Activated CD8-positive, alpha-beta T cell treated with anti-CD3 and anti-CD28 coated beads for 36 hours (primary cell): ENCODE measurements at places on chromosomes 7 and 10.
A peak's percentile ranks its signal among the peaks of the same experiment; 100 is the strongest.

DNA sequence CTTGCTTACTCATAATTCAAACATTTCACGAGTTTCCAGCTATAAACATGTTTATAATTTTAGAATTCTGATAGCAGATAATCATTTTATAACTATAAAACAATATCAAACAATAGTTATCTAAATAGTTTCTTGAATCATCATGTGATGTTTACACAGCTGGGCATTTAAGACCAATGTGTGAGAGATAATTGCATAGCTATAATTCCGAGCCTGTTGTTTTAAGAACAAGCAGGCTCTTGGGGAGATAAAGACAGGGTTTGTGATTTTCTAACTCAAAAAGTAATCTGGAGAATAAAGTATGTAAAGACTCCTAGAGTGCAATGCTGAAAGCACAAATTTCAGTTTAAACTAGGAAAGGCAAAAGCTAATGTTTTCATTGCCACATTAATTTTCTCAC lies 331.2 kb downstream of the LRRTM3 start:
- no peak for DNase-seq

- no peak for DNase-seq
These were observed 563 bp upstream of the UTF1 start for GRCh38 chr10:133229265-133230043.

- DNase-seq: peak; percentile 35
These were observed 13.9 kb upstream of the PSAP start for GRCh38 chr10:71864911-71865361.

- no peak for DNase-seq
These were observed 55.7 kb upstream of the RELN start for GRCh38 chr7:104045183-104045582.

- DNase-seq: no peak
These were observed 10.7 kb upstream of the AKR1B1 start for GRCh38 chr7:134469622-134470021.

GRCh38 chr10:50937230-50937907 lies 51.9 kb upstream of the A1CF start:
- no peak for DNase-seq

GRCh38 chr7:101614939-101615302 lies 14.2 kb downstream of the MYL10 start:
- DNase-seq: no peak

DNA sequence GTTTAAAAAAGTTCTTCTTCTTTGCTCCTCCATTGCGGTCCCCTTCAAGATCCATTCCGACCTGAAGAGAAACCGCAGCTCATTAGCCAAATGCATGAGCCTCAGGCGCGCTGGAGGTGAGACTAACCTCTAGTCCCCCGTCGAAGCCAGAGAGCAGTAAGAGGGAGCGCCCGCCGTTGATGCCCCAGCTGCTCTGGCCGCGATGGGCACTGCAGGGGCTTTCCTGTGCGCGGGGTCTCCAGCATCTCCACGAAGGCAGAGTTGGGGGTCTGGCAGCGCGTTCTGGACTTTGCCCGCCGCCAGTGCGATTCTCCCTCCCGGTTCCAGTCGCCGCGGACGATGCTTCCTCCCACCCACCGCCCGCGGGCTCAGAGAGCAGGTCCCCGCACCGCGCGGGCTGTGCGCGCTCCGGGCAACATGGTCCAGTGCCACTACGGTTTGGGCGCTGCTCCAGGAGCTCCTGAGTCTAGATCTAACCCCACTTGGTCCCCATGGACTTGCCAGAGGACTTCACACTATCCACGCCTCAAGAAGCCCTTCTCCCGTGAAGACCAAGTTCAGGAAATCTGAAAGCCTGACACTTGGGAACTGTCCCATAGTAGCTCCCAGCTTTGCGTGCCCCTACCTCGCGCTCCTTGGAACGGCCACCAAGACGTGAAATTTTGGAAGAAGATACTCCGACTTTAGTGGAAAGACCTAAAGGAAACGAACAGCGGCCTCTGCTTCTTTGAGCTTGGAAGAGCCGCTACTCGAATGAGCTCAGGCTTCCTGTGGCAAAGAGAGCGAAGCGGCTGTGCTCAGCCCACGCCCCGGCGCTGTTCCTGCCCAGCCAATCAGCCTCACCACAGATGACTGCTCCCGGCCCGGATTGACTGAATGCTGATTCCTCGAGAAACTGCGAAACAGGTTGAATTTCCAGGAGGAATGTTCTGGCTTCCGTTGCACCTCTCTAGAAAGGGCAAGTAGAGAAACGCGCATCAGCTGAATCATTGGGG lies at the start of gene ABCB1:
Gene ABCB1, minus strand, starts transcription at position 755 of the 995 bp plus-strand sequence. Its CDS starts 700 bp downstream, at position 55.
- peak; percentile 74 for DNase-seq

DNA sequence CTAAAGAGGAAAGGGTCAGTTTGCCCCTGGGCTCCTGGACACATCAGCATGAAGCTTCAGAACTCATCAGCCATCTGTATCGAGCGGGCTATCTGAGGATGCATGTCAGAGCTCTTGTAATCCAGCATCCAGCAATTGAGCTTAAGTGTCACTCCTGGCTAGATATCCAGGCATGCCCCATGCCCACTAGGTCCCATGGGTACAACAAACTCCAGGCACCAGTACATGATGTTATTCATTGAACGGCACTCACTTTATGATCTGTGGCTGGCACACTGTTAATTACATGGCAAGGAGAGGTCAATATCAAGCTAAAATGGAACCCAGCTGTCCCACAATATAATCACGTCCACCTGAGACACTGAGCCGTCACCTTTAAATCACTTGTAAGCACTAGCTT lies 274.2 kb downstream of the ELMO1 start:
- no peak for DNase-seq

DNA sequence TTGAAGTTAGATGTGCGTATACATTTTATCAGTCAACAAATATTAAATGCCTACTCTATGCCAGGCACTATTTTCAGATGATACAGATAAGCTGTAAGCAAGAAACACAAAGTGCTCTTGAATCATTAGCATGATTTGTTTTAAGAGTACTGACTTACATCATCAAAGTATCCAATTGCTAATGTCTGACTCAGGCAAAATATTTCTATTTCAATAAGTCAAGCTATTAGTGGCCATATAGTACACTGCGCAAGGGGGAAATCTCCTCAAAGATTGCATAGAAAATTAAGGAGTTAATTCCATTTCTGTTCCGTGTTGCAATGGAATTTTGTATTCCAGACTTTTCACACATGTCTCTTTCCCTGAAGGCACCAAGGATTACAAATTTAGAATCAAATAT lies 46.1 kb upstream of the DNAJC1 start:
- no peak for DNase-seq

- DNase-seq: no peak
These were observed 241.7 kb upstream of the PLXNA4 start for GRCh38 chr7:132817949-132818348.

- peak; percentile 18 for DNase-seq
These were observed 733 bp downstream of the HIBADH start for GRCh38 chr7:27661811-27662489.

- DNase-seq: peak; percentile 22
These were observed 47.5 kb upstream of the DMBT1 start for GRCh38 chr10:122513053-122513452.

DNA sequence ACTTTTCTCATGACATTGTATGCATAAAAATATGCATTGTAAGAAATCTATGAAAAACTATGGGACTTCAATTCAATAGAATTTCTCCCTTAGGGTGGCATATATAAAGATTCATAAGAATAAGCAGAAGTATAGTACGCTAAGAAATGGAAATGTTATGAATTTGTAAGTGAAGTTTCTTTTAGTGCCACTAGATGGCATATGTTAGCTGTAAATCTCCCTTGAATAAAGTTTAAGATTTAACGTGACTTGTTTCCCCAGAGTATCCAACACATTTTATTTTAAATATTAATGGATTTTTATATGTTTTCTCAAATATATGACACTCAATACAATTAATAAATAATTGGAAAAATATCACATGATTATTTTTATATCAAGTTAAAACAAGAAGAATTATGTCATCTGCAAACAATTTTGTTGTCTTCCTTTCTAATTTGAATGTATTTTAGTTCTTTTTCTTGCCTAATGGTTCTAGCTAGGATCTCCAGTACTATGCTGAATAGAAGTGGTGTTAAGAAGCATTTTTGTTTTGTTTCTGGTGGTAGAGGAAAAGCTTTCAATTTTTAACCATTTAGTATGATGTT lies 287.2 kb downstream of the HGF start:
- DNase-seq: no peak

GRCh38 chr7:45176886-45177731 lies 19.5 kb downstream of the RAMP3 start:
- no peak for DNase-seq

DNA sequence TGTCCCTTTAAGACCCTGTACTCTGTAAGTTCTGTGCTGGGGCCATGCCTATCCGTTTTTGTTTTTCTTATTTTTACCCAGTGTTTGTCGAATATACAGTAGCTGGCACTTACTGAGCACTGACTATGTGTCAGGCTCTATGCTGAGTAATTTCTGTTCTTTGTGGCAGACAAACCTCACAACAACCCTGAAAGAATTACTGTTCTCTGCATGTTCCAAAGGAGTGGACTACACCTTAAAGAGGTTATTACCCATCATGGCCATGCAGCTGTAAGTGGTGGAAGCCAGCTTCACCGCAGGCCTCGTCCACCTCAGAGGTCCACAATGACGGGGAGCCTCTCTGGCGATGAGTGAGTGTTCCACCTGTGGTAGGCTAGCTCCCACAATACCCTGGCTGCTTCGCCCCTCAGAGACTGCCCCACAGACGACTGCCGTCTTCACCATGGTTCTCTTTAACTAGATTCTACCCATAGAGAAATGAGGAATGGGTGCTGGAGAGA lies 30.1 kb upstream of the RBM20 start:
- DNase-seq: peak; percentile 21

- peak; percentile 2 for DNase-seq
These were observed 495.4 kb upstream of the POM121L12 start for GRCh38 chr7:52540041-52540440.
